Left renal pelvis (tissue), 4 donors: ENCODE measurements at places on chromosomes 5 and 9. TPM values are rescaled to one million over a fixed set of nuclear protein-coding genes. Genes with fewer than 3 reads are reported as not detected.

GRCh38 chr9:86856259-86856658 lies 91.0 kb downstream of the GAS1 start:
- no peak for DNase-seq

DNA sequence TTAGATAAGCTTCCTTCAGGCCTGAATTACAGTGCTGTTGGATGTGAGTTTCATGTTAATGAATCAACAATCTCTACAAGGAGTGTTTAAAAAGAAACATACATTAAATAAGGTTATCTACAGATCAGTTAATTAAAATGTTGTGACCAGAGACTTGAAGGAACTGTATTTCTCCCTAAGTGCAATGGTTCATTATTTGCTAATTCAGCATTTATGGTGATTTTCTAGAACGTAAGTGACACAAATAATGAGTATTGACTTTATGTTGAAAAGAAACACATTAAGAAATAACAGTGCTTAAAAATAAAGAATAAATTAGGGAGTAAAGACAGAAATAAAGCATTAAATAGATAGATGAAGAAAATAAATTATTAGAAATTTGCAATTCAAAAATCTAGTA lies 74.5 kb downstream of the ADAMTSL1 start:
- no peak for DNase-seq

DNA sequence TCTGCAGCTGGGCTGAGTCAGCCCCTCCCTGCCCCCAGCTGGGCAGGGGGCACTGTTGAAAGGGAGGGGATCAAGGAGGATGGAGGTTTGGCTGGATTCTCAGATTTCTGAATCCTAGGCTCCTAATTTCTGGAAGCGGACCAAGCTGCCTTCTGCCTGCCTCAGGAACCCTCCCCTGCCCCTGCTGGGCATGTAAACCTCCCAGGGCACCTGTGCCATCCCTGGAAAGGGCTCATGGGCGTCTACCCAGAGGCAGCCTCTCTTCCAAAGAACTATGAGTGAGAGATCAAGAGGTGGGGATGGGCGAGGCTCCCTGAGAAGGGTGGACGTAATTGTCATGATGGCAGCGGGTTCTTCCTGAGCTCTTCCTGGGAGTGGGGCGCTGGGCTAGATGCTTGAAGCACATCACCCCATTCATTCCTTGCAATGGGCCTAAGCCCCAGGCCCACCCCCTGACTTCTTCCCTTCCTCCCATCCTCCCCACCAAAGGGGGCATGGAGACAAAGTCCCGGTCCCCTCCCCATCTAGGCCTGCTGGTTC lies 21.6 kb downstream of the CSF1R start:
- no peak for DNase-seq

DNA sequence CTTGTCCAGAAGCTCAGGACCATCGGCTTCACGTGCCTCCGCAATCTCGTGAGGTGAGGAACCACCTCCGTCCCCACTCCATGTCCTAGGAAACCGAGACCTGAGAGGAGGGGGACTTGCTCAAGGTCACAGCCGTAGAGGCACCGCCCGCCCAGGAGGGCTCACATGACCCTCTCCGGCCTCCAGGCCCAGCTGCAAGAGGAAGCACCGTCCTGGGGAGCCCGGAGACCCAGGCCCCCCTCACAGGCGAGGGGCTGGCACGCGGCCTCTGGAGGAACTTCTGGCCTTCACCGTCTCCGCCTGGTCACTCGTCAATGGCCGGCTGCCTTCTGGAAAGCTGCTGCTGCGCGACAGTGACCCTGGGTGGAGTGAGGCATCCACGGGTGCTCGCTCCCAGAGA lies 24.2 kb downstream of the FAM78A start:
- DNase-seq, result no peak

GRCh38 chr9:11199335-11199734 lies 586.5 kb upstream of the PTPRD start:
- no peak for DNase-seq

DNA sequence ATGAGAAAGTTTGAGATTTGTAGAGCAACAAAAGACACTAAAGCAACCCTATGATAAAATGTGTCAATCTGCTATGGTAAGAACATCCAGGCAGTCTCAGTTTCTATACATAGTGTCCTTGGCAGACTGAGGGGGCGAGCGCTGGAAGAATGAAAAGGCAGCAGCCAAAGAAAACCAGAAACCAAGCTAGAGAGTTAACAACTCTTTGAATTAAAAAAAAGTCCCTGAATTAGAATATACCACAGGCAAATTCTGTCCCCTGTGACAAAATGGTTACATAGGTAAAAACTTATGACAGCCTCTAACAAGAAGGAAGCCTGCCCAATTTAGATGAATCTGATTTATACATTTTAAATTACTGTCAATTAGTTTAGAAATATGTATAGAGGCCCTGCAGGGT lies 106.7 kb downstream of the OXCT1 start:
- DNase-seq, result no peak

DNA sequence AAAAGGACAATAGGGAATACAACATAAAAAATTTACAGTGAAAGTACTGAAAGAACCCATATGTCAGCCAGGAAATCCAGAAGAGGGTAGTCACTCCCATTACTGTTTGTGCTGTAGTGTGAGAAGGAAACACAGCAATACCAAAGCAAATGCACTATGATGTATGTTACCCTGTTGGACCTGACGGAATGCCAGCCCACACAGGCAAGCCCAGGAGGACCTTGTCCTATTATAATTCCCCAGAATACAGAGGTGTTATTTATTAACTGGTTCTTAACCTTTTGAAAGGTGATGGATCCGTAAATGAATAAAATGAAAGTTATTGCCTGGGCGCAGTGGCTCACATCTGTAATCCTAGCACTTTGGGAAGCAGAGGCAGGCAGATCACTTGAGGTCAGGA lies 79.0 kb downstream of the GDA start:
- DNase-seq, result no peak

DNA sequence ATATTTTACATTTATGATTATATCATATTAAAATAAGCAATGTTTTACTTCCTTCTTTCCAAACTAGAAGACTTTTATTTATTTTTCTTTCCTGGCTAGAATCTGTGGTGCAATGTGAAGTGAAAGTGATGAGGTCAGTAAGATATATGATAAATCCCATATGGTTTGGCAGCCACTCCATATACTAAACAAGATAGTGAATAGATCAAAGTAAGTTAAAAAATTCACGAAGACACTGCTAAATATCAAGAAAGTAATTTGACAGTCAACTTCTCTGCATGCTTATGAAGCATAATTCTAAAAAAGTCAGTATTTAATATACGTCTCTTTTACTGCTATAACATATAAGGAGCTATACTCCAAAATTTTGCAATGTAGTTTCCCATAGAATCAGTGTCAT lies 972.8 kb downstream of the DTWD2 start:
- no peak for DNase-seq

GRCh38 chr9:744790-745484 lies 96.6 kb upstream of the DMRT1 start:
- DNase-seq, result no peak

- DNase-seq, result no peak
These were observed 117.0 kb downstream of the CARTPT start for GRCh38 chr5:71836084-71836483.

GRCh38 chr5:9156282-9156681 lies 389.6 kb downstream of the SEMA5A start:
- DNase-seq, result no peak

The LRRC70 gene
- 5.3 TPM for polyA plus RNA-seq

The ZNF189 gene
- 34.3 TPM for polyA plus RNA-seq

The MRPS27 gene
- polyA plus RNA-seq, result 67.1 TPM

The FAM193B gene
- 59.7 TPM for polyA plus RNA-seq

The HTR1A gene
- not detected for polyA plus RNA-seq

The INSL6 gene
- 0.29 TPM for polyA plus RNA-seq

The ACOT12 gene
- 0.40 TPM for polyA plus RNA-seq
